ENCODE measurements at places on chromosomes 12 and 14.

GRCh38 chr12:108629824-108630476 is 3.7 kb downstream of the SELPLG start:
- DNase-seq = peak; percentile 43

GRCh38 chr14:31024010-31024480 is 1.4 kb upstream of the AP4S1 start:
- DNase-seq = no peak

GRCh38 chr12:15962760-15963159 is 51.6 kb downstream of the DERA start:
- no peak for DNase-seq

DNA sequence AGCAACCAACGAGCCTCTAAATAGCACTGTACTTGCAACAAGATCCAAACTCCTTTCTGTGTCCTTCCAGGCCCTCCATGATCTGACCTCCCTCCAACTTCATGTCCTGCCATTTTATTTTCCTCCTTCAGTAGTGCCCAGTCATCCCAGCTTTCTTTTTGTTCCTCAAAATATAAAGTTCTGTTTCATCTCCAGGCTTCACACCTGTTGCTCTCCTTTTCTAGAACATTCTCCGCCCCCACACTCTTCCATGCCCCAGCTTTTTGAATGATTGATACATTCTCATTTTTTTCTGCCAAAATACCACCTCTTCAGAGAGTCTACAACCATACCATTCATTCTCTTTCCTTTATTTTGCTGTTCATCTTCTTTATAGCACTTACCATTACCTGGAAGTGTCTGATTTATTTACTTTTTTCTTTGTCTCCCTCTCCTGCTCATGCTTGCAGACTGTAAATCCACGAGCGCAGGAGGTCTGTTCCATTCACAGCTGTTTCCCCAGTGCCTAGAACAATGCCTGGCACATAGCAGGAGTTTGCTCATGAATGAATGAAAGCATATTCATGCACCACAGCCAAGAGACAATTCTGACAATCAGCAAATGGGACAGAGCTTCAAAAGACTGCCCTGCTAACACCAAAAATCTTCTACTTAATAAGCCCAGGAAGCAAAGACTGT is 296.4 kb downstream of the RPAP3 start:
- DNase-seq = no peak

- no peak for DNase-seq
Measured at GRCh38 chr12:57164966-57165625, 17.7 kb upstream of the LRP1-AS start.

DNA sequence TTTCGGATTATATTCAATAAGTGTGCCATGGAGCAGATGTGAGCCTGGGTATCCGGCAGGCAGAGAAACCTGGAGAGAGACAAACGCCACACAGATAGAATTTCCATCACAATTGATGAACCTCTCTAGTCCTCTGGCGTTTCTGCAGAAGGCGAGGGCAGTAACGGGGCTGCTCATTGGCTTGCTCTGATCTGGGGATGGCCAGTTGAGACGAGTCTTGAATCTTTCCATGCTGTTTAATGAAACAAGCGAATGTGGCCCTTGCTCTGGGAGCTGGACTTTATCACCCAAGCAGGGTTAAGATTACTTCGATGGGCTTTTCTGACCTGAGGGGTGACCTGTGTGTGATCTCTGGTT is 42.4 kb upstream of the CLMN start:
- DNase-seq = no peak

DNA sequence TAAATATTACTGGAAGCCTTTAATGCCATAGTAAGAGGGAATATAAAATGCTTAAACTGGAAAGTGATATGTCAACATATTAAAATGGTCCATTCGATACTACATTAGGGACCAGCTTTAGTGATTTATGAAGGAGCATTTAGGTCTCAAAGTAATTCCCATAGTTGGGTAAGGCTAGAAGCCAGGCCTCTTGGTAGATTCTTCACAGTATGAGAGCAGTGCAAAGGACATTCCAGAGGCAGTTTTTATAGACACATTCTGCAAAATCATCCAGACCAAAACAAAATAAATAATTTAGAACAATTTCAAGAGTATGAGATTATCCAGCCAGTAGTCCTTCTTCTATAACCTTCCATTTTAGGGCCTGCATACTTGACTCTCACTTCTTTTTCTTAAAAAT is 142.6 kb upstream of the PDZRN4 start:
- no peak for DNase-seq

- no peak for DNase-seq
Measured at GRCh38 chr14:47020500-47020899, 368.9 kb upstream of the RPL10L start.

DNA sequence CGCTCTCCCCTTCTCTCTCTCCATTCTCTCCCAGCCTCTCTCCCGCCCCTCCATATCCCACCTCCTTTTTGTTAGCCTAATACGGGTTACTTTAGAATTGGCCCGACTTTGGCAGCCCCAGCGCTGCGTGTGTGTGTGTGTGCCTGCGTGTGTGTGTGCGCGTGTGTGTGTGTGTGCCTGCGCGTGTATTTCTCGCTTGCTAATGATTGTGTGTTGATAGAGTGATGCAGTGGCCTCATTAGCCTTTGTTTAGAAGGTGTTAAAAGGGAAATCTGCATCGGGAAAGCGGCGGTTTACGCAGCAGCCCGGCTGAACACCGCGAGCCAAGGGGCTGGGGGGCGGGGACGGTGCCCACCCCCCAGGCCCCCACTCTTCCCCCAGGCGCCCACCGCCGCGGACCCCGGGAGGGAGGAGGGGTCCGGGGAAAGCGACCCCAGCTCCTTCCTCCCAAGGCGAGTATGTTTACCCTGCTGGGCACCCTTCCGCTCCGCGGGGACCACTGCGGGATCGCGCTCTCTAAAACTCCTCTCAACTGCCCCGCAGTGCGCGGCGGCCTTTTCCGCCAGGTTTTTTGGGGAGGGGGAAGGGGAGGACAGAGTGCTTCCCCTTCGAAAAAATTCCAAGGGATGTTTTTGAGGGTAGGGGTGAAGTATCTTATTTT is 6.8 kb upstream of the LHX5 start:
- no peak for DNase-seq

- no peak for DNase-seq
Measured at GRCh38 chr12:630656-631632, 32.3 kb downstream of the NINJ2 start.

DNA sequence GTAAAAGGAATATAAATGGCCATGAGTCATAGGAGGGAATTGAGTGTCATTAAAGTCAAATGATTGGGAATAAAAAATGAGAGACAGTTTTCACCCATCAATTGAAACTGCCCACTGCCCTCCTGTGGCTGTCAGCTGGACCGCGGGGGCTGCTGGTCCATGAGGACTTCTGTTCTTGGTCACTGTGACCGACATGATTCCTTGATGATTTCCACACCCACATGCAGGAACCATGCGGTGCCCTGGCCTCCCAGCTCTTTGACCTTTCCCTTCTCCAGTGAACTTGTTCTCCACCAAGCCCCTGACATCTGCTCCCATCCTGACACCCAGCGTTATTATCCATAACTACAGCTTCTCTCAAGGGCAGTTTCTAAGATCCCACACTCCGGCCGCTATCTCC is 48.4 kb downstream of the C12orf75 start:
- no peak for DNase-seq

GRCh38 chr14:75699331-75699730 is 38.3 kb downstream of the TTLL5 start:
- DNase-seq = no peak

DNA sequence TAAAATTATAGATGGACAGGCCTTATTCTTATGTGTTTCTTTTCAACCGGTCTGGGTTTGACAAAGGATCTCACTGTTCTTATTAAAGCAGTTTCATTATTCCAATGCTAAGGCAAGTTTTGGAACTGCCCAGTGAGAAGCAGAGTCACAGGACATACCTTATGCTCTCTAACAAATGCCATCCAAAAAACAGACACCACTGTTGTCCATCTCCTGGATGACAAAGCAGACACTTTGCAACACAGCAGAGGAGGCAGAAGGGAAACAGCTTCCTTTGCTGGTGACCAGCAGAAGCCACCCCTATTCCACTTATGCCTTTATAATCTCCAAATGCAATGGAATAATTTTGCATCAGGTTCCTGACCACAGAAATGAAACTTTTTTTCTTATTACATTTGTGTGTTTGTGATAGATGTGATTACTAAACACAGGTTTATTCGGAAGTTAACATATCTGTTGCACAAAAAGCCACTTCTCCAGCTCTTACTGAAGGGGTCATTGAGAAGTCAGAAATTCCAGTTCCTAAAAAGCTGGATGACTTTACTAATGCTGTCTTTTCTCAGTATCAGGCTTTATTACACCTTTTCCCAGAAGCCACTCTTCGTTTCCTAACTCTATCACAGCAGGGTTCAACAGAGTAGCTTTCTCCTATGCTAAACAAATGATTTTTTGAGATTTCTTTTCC is 115.6 kb downstream of the BTG1 start:
- no peak for DNase-seq

- DNase-seq = no peak
Measured at GRCh38 chr14:42222924-42223471, 616.3 kb downstream of the LRFN5 start.

DNA sequence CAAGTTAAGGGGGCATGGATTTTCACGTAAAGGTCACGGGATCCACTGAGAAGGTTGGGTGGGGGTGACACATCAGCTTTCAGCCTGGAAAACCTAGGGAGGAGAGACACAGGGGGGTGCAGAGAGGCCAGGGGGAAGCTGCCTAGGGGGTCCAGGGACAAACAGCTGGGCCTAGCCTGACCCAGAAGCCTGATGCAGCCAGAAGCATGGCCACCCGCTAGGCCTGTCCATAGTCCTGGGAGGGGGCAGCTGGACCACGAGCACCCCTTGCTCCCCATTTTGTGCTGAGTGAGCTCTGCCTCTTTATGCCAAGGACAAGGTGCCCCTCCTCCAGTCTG is 322.7 kb upstream of the RTL1 start:
- DNase-seq = no peak

- no peak for DNase-seq
Measured at GRCh38 chr12:131164096-131164872, 210.6 kb downstream of the ADGRD1 start.

GRCh38 chr12:5172886-5173285 is 129.2 kb downstream of the KCNA5 start:
- no peak for DNase-seq

DNA sequence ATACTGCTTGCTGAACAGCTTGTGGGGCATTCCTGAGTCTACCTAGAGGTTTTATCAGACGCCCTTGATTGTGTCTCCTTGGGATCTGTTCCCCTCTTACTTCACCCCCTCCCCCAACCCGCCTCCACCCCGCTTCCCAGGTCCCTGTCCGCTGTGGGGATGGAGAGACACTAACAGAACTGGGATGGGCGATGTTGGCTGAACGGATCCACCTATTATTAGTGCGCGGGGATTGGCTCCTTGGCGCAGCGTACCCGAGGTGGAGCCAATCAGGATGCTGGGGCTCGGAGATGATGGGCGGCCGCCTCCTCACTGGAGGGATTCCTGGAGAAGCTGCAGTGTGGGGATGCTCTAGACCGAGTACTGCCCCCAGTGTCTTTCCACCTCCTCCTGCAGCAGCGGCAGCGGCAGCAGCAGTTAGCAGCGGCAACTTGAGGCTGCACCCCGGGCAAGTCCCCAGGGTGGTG is at the start of gene SYT1:
Gene SYT1, plus strand, starts transcription at position 372 of the 467 bp plus-strand sequence.
- no peak for DNase-seq

DNA sequence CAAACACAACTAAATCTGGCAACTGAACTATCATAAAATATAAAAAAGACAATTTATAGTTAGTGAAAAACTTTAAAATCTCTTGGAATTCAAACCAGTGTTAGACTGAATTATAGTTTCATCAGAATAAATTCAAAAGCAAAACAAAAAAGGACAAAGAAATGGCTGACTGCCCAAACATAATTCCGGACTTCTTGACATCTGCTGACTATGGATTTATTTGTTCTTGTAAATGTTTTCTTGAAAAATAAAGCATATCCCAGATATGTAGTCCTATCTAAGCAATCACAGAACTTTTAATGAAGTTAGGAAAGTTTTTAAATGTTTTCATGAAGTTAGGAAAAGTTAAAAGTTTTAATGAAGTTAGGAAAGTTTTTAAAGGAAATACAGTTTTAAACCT is 45.8 kb upstream of the CNTN1 start:
- DNase-seq = no peak

DNA sequence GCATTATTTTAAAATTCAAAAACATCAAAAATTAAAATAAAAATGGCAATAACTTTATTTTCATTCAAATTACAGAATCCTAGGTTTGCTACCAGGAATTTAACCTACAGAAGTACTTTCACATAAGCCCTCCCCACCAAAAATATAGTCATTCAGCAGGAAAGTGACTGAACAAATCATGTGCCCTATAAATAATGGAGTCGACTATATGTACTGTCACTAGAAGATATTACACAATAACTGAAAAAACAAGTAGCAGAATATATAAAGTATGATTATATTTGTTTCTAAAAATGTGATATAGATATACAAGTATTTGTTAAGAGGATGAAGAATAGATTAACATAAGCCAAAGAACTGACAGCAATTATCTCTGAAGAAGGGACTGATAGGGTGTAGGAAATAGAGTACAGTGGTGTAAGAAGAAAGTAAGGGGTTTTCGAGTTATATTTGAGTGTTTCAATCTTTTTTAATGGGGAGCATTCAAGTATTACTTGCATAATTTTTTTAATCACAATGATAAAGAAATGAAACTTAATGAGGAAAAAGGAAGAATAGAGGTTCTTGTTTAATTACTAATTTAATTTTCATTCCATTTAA is 7.9 kb downstream of the C2CD5 start:
- DNase-seq = no peak

DNA sequence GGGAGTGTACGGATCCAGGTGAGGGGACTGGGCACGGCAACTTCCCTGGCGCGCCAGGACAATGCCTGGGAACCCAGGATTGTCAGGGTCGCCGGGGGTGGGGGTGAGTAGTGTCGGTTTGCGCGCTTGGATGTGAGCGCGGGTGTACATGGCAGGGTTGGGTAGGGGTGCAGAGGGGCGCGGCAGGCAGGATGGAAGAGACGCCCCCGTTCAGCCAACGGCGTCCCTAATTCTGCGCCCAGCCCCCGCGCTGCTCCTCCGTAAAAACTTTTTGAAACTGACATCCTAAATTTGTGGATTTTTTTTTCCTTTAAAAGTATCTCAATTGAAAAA is 3.1 kb downstream of the DIO3 start:
- no peak for DNase-seq

GRCh38 chr12:124771462-124772288 is 92.0 kb downstream of the SCARB1 start:
- DNase-seq = peak; percentile 67

- DNase-seq = no peak
Measured at GRCh38 chr12:131350943-131351318, 360.0 kb upstream of the SFSWAP start.

DNA sequence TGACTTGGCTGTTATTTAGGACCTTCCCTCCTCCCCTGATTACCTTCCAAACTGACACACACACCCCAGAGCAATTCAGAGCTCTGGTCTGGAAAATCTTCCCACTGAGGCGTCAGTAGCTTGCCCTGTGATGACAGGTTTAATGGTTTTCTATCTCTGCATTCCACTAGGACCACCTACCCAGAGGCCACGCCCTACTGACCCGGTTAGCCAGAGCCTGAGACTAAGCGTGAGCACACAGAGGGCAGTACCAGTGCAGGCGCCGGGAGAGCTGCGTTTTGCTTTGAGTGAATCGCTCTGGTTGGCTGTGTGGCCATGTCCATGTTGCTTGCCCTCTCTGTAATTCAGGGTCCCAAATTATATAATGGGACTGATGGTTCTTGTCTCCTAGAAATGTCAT is 36.2 kb upstream of the ATP2A2 start:
- DNase-seq = no peak

All from stimulated activated CD8-positive, alpha-beta memory T cell treated with anti-CD3 and anti-CD28 coated beads, Interleukin-7, amount 100 ng/mL, for 4 hours (primary cell).